ENCODE measurements at places on chromosomes 6 and 20.

GRCh38 chr20:47304287-47304686 is 52.2 kb downstream of the ZMYND8 start:
- DNase-seq = no peak

DNA sequence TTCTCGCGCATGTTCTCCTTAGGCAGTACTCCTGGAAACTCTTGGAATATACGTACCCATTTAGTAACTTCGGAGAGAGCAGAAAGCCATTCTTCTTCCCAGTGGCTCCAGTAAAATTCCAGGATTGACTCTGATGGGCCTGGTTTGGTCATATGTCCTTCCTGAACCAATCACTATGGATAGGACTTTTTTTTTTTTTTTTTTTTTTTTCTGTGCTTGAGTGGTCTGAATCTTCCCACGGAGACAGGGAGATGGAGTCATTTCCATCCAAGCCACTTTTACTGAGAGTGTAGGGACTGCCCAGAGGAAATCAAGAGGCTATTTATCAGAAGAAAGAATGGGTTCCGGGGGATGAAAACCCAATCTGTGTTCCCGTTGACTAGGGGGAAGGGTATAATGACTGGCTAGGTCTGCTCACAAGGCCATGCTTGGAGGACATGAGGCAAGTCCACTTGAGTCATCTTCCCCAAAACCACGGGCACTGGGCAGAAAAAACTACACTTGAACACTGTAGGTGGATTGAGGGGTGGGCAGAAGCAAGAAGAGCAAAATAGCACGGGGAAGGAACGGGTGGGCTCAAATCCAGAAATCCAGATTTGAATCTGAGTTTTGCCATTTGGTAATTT is 35.4 kb upstream of the MRPS18A start:
- DNase-seq = no peak

GRCh38 chr6:62367601-62368000 is 81.6 kb upstream of the KHDRBS2 start:
- no peak for DNase-seq

DNA sequence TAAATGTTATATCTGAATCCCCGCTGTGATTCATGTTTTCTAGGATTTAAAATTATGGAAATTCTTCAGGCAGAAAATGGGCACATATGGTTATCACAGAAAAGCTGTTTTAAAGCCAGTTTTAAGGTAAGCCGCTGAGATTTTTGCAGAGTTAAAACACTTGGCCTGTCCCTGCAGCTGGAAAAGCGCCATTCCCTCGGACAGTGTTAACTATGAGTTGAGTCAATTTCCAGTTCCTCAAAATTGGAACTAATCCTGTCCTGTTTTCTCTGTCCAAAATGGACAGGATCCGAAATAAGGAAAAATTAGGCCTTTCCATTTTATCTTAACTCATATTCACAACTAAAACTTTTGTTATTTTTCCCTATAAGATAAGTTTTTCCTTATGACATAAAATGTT is 225.2 kb downstream of the SAMD5 start:
- no peak for DNase-seq

DNA sequence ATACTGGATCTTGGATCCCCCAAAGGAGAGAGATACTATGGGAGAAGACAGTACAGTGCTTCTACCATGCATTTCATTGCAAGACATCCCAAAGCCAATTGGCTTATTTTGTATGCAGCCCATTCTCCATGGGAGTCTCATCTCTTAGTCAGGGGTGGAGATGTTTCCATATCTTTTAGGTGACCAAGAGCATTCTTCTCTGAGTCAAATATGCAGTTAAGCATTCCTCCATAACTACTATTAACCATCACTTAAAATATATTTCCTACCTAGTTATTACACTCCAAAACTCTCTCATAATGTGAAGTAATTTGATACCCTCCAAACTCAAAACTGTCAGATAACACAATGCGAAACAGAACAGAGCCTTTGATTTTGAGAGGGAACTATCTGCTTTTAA is 542.6 kb downstream of the HDGFL1 start:
- DNase-seq = no peak

DNA sequence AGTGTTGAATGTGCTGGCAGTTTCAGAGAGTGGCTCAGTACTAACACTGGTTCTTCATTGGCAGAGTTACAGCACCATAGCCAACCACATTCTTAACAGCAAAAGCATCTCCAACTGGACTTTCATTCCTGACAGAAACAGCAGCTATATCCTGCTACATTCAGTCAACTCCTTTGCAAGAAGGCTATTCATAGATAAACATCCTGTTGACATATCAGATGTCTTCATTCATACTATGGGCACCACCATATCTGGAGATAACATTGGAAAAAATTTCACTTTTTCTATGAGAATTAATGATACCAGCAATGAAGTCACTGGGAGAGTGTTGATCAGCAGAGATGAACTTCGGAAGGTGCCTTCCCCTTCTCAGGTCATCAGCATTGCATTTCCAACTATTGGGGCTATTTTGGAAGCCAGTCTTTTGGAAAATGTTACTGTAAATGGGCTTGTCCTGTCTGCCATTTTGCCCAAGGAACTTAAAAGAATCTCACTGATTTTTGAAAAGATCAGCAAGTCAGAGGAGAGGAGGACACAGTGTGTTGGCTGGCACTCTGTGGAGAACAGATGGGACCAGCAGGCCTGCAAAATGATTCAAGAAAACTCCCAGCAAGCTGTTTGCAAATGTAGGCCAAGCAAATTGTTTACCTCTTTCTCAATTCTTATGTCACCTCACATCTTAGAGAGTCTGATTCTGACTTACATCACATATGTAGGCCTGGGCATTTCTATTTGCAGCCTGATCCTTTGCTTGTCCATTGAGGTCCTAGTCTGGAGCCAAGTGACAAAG is 17.0 kb upstream of the ADGRF4 start:
- DNase-seq = no peak

GRCh38 chr6:167530951-167531350 is 206.1 kb downstream of the TTLL2 start:
- no peak for DNase-seq

GRCh38 chr6:26592649-26593048 is 4.1 kb upstream of the ABT1 start:
- DNase-seq = no peak

DNA sequence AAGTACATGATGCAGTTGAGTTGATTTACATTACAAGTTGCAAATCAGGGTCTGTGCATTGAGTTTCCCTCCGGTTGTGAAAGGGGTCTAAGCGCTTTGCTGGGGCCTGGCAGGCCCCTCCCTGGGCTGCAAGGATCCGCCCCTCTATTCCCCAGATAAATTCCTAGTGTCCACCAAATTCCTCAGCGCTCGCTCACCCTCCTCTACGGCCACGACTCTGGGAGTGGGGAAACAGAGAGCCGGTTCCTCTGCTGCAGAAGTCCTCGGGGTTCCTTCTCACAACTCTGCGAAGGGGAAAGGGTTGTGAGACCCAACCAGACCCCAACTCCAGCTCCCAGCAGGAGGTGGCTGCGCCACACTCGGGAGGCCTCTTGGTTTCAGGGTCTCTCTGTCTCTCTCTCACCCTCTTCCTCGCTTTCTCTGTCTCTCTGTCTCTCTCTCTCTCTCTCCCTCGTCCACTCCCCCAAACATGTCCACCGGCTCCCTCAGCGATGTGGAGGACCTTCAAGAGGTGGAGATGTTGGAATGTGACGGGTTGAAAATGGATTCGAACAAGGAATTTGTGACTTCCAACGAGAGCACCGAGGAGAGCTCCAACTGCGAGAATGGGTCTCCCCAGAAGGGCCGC is at the start of gene TCF21:
Gene TCF21 (plus strand): TSS at position 185 of the 628 bp plus-strand sequence. CDS start 285 bp downstream, at position 470.
- DNase-seq = no peak

GRCh38 chr6:136717716-136717990 is 74.6 kb downstream of the MAP3K5 start:
- DNase-seq = no peak

DNA sequence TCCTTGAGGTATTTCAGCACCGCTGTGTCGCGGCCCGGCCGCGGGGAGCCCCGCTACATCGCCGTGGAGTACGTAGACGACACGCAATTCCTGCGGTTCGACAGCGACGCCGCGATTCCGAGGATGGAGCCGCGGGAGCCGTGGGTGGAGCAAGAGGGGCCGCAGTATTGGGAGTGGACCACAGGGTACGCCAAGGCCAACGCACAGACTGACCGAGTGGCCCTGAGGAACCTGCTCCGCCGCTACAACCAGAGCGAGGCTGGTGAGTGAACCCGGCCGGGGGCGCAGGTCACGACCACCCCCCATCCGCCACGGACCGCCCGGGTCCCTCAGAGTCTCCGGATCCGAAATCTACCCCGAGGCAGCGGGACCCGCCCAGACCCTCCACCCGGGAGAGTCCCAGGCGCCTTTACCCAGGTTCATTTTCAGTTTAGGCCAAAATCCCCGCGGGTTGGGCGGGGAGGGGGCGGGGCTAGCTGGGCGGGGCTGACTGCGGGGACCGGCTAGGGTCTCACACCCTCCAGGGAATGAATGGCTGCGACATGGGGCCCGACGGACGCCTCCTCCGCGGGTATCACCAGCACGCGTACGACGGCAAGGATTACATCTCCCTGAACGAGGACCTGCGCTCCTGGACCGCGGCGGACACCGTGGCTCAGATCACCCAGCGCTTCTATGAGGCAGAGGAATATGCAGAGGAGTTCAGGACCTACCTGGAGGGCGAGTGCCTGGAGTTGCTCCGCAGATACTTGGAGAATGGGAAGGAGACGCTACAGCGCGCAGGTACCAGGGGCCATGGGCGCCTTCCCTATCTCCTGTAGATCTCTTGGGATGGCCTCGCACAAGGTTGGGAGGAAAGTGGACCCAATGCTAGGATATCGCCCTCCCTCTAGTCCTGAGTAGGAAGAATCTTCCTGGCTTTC is 693 bp downstream of the HLA-F start:
- DNase-seq = peak; percentile 76

- DNase-seq = no peak
Measured at GRCh38 chr6:34671367-34671766, 25.2 kb downstream of the ILRUN start.

GRCh38 chr6:84554074-84554473 is 210.3 kb downstream of the TBX18 start:
- DNase-seq = no peak

DNA sequence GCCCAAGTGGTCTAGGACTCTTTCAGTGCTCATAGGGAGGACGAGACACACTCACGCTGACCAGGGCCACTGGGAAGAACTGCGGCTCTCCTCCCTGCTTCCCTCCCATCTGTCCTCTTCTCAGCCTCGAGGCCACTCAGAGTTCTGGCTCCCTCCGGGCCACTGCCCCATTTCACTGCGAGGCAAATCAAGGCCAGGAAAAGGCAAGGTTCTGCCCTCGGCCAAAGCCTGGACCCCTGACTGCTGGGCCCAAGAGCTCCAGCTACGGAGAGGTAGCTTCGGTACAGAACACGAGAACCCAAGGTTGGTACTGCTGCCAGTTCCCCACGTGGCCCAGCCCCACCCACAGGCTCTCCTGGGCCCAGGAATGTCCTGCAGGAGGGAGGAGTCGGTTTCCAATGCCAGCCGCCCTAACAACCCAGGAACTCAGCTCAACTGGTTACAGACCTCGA is 14.7 kb downstream of the PI16 start:
- no peak for DNase-seq

GRCh38 chr6:132236281-132236680 is 165.0 kb downstream of the MOXD1 start:
- DNase-seq = no peak

GRCh38 chr20:19737025-19737424 is 21.0 kb upstream of the RIN2 start:
- DNase-seq = no peak

GRCh38 chr6:125120054-125120590 is 33.5 kb upstream of the TPD52L1 start:
- no peak for DNase-seq

DNA sequence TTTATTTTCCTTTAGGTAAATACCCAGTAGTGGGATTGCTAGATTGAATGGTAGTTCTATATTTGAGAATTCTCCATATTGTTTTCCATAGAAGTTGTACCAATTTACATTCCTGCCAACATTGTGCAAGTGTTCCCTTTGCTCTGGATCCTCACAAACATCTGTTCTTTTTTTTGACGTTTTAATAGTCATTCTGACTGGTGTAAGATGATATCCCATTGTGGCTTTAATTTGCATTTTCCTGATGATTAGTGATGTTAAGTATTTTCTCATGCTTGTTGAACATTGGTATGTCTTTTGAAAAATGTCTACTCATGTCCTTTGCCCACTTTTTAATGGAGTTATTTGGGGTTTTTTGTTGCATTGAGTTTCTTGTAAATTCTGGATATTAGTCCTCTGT is 85.6 kb downstream of the UBE3D start:
- DNase-seq = no peak

DNA sequence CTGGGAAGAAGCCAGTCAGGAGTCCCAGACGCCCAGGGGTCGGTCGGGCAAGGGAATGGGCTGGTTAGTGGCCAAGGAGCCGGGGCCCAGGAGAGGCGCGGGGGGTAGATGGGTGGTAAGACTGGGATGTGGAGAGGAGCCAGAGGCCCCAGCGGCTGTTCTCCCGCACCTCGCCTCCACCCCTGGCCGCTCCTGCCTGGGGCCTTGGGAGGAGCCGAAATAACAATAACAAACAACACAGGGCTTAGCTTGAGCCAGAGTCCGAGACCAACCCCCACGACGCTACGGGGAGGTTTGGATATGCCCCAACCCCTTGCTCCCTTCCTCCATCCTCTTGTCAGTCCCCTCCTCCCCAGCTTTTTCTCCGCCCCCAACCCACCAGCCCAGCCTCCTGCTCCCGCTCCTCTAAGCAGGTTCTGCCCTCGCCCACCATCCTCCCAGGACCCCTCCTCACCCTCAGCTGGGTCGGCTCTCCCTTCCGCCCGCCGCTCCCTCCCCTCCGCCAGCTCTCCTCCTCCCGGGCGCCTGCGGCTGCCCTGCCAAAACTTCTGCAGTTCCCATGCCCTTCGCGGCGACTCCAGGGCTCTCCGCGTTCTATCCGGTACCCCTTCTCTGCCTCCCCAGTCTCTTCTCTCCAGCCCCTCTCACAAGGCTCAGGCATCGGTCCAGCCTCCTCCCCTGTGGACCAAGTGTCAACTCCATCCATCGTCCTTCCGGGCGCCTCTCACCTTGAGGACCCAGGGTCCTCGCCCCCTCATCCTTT is 1.1 kb downstream of the RNF39 start:
- no peak for DNase-seq

DNA sequence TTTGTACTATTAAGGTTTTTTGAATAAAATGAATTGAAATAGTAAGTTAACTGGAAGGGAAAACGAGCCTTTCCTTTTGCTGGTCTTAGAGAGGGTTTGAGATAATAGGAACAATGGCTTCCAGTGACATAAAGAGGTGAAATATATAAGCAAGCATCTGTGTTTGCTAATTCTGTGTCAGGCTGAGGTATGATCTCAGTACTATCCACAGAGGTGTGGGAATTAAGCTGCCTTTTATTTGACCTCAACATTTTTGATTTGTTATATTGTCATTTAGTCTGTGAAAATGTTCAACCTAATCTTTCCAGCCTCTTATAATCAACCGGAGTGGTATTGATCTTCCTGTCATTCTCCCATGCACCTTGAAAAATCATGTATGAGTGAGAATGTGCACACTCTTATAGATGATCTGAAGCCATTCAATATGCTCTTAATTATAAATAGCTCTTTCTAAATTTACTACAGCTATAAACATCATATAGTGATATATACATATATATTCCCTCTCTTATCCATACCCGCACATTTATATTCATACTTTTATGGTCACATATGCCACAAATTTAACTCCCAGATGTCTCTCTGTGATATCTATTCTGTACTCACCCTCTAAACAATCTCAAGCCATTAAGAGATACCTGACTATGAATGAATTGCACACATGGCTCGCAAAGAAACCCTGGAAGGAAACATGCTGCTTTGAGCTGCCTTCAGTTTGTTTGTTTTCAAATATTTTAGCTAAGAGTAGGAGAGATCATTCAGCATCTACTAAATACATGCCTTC is 754.7 kb upstream of the NRSN1 start:
- DNase-seq = no peak
